RCC 7860 (cell line): ENCODE measurements at places on chromosomes 2 and 18.
A peak's percentile ranks its signal among the peaks of the same experiment; 100 is the strongest.

DNA sequence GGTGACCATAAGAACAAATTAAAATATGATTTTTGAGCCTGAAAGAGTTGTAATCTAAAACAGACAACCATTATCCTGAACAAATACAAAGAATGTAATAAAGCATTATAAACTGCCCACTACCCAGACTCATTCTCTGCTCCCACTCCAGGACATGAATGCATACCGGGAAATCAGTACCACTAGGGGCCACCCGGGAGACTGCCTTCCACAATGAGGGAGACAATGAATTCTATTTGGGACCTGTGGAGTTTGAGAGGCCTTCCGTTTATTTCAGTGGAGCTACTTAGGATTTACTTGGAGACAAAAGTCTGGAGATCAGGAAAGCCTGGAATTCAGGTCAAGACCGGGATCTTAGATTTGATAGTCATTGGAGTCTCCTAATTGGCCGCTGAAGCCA lies 50.0 kb downstream of the NAB1 start:
- DNase-seq, result no peak

- no peak for DNase-seq
These were observed 22.6 kb downstream of the MYL12B start for GRCh38 chr18:3284501-3284900.

DNA sequence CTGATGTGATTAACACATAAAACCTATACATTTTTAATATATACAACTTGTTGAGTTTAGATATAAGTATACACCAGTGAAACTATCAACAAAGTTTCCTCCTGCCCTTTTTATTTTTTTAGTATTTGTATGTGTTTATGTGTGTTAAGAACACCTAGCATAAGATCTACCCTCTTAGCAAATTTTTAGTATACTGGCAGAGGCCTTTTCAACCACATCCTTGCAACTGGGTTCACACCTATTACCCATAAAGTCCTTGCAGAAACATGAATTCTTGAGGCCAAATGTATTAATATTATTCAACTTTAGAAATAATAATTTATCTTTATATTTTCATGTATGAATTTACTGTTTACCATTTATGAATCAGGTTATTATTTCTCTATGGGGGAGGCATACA lies 119.7 kb upstream of the CRIM1 start:
- no peak for DNase-seq

DNA sequence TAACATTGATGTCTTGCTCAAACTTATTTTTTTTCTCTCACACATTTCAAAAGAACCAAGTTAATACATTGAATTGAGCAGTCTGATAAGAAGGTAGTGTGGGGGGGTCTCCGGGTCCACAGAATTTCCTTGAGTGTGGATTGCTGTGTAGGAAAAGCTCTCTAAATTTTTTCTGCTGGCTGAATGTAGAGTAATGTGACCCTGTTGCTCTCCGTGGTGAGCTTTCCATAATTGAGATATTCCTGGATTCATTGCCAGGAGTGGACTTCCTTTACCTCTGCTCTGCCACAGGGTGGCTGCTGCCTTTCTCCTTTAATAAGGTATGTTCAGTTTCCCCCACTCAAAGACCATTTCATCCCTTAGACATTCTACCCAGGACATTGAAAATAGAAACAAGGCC lies 50.9 kb downstream of the PKP4 start:
- no peak for DNase-seq

GRCh38 chr2:225400060-225400511 lies 576 bp downstream of the NYAP2 start:
- DNase-seq, result no peak

DNA sequence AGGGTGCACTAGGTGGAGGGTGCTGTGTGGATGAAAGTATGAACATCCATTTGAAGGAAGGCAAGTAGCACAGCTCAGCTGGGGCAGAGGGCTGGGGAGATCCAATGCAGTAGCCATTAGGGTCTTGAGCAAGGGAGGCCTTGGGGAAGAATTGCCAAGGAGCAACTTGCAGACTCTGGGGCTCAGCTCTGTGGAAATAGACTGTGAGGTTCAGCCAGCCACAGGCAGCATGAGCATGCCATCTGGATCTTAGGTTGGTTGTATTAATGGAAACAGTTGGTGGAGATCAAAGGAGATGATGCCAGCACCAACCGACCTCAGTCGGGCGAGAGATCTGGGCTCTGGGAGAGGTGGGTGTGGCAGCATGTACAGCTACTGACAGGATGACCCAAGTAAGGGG lies 5.6 kb downstream of the ZAP70 start:
- DNase-seq, result no peak

GRCh38 chr2:191006997-191007783 lies 6.8 kb downstream of the STAT1 start:
- DNase-seq, result no peak

DNA sequence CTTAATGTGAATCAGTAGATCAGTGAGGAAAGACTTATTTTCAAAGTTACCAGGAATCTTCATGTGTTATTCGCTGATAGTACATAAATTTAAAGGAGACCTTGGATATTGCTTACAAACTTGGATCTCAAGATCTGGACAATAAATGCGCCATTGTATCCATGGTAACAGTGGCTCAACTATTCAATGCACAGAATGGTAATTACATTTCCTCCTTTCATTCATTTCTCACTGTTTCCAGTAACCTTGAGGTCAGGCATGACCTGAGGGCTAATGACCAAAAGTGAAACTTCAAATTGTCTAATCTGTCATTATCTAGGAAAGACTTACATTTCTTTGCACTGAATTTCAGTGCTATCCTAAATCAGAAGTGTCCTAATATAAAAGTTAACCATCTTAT lies 8.1 kb downstream of the LRP2 start:
- no peak for DNase-seq

GRCh38 chr2:120428748-120429147 lies 82.8 kb downstream of the INHBB start:
- DNase-seq, result no peak

DNA sequence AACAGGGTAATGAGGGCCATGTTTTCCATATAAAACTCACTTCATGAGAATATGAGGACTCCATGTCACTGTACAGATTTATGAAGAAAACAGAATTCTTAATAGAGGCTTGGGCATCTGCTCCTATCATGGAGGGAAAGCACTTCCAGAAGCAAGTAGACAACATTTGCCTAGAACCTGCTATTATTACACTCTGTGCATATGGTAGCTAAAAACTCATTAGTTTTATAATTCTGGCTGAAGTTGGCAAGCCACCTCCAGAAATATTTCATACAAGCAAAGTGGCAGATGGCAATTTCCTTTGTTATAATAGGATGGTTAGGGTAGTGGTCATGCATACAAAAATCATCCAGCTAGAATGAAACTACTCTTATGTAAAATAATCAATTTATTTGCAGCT lies 65.8 kb upstream of the TLK1 start:
- no peak for DNase-seq

GRCh38 chr2:99285526-99285925 lies 15.5 kb downstream of the LYG1 start:
- no peak for DNase-seq

GRCh38 chr2:205477016-205477705 lies 205.1 kb upstream of the NRP2 start:
- DNase-seq, result no peak

DNA sequence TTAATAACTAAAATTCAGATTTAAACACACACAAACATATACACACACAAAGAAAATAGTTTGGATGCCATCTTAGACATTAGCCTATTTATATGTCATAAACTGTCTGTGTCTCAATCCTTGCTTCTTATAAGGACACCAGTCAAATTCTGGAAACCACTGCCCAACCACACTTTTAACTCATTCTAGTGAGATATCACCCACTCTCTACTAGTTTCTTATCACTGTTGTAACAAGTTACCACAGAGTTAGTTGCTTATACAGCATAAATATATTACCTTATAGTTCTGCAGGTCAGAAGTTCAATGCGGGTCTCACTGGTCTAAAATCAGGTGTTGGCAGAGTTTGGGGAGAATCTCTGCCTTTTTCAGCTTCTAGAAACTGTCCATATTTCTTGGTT lies 239.1 kb downstream of the MTX2 start:
- DNase-seq, result no peak

- DNase-seq, result no peak
These were observed 110.2 kb upstream of the PIEZO2 start for GRCh38 chr18:11259469-11260150.

GRCh38 chr2:220966636-220967035 lies 605.5 kb downstream of the EPHA4 start:
- DNase-seq, result peak; percentile 74

DNA sequence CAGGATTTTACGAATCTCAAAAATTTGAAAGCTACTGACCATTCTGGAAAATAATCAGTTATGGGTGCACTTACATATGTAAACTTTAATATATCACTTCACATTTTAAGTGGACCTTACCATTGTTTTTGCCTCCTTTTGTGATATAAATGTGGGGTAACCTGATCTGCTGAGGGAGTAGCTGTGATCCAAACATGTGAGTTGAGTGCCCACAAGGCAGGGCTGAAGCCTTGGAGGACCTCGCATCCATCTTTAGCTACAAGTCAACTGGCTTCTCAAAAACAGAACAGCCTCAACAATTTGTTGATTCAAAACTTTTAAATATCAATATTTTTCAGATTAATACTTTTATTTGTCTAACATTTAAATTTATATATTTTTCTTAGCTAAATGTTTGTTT lies 178.2 kb downstream of the PLCL1 start:
- no peak for DNase-seq

- no peak for DNase-seq
These were observed 81.6 kb upstream of the STPG4 start for GRCh38 chr2:47236503-47237215.

DNA sequence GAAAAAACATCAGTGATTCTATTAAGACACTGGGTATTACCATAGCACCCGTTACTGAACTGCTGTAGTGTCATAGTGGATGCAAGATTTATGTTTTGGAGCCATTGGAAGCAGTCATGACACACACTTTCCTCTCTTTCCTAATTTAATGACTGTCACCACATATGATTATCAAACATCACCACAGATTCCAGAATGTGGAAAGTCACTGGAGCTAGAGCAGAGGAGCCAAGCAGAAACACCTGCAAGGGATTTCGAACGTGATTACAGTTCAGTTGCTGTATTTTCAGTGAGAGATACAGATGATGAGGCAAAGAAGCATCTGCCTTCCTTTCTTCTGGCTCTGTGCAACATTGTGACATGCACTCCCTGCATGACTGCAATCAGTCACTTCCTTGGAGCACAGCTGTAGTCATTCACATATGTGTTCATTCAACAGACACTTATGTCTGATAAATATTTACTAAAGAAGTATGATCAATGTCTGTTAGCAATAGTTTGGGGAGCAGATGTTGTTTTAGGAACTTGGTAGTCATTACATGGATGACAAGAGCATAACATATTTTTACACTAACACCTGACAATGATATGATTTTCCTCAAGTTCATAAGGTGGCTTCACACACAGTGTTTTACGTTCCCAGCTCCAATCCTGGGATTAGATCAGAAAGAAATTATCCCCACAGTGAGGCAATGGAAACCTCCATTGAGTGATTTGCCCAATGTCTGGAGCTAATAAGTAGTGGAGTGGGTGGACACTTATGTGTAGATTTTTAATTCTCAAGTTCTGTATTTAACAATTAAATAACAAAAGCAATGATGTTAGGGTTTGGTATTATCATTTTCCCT lies 416.6 kb downstream of the PLCL1 start:
- no peak for DNase-seq

- DNase-seq, result no peak
These were observed 580.9 kb upstream of the HNMT start for GRCh38 chr2:137383391-137383790.

- peak; percentile 67 for DNase-seq
These were observed 42.1 kb upstream of the TAF1B start for GRCh38 chr2:9800975-9801726.

GRCh38 chr2:205612636-205613035 lies 69.7 kb upstream of the NRP2 start:
- DNase-seq, result no peak

DNA sequence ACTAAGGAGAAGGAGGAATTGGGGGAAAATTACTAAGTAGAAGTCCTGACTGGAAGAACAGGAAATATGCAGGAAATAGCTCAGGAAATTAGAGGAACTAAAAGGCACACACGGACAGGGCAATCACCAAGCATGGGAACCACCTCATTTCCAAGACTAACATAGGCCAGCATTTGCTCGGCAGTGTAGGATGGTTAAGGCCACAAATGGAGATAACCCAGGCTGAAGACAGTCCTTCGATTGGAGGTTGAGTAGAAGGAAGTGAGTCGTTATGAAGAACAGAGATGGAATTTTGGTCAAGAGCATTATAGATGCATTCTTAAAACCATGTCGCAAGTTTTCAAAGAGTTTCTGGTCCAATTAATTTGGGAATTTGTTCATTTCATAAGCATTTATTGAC lies 401.4 kb downstream of the ALK start:
- DNase-seq, result no peak

- peak; percentile 92 for DNase-seq
These were observed 98.9 kb upstream of the LGALSL start for GRCh38 chr2:64354857-64355680.

DNA sequence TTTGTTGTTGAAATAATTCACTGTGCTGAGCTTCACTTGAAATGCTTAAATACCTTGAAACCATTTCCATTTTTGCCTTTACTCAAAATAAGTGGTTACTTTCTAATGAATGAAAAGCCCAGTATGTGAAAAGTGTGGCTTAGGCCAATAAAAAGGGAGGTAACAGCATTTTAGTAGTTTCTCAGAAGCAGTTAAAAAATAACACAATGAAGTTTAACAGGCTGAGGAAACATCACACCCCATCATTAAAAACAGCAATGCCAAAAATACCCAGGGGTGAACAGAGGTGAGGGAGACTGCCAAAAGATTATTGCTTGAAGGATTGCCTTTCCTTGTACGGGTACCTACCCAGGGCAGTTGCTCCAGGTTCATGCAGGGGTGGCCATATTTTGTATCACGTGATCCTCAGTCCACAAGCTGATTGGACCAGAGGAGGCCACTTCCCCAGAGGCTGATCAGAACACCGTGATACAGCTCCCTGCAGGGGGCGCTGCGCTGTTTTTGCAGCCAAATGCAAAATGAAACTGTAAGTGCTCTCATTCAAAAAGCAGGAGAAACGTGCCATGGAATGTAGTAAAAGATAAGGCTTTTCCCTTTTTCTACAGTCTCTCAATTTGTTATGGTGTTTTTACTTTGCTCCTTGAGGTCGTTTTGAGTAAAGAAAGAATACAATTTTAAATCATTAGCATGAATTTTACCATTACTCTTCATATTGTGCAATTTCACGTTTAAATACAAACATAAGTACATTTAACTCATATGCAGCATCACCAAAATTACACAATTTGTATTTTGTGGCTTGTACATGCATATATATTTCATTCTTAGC lies 70.2 kb upstream of the SH3BP4 start:
- DNase-seq, result peak; percentile 89

DNA sequence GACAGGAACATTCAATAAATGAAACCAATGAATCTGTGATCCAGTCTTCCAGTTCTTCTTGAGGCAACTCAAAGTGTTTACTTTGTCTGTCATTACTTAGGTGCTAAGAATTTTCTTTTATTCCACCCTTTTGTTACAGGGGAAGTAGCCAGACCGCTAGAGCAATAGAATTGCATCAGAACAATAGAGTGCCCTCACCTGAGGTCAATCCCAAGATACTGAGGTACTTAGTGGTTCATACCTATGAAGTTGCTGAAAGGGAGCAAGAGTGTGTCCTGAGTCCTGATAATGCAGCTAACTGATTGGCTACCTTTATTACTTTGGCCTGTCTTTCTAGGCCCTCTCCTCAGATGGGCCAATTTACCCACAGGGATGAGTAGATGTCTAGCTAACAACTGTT lies 359.4 kb upstream of the KCNH7 start:
- no peak for DNase-seq
